ENCODE measurements at places on chromosomes 4 and X. TPM values are rescaled to one million over a fixed set of nuclear protein-coding genes. Genes with fewer than 3 reads are reported as not detected.

The ENPP6 gene
- 1.2 TPM for total RNA-seq

The DRD5 gene
- total RNA-seq, result not detected

The TMEM154 gene
- total RNA-seq, result 9.0 TPM

GRCh38 chr4:41362621-41363383 lies 106.1 kb downstream of the UCHL1 start:
- no peaks in the 10 kb centered on the region for H3K36me3 ChIP-seq
- H3K27ac ChIP-seq, result no peak overlapping the region
- peaks cover 43% of the 10 kb centered on the region for H3K27me3 ChIP-seq
- no peak for DNase-seq
- no peaks in the 10 kb centered on the region for H3K4me1 ChIP-seq
- H3K4me3 ChIP-seq, result no peak overlapping the region

DNA sequence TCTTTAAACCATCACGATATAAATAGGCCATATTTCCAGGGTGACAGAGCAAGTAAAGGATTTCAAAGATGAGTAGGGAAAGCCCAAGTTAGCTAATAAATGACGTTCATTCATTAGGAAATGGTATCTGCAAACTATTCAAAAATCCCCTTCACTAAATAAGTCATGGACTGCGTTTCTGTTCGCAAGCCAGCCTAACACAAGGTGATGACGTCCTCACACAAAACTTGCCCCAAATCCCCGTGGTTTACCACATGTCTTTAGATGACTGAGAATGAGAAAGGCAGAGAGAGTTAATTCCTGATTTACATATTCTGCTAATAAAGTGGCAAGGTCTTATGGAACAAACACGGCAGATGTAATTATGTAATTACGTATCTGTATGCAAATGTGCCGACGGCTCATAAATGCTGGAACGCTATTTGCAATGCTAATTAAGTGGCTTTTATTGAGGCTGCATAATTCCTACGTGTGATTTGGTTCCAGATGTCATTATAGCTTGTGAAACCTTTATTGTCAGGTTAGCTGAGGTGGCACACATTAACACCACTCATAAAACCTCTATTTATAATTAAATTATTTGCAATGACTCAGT lies 437.7 kb upstream of the FRG1 start:
- H3K4me3 ChIP-seq, result no peak overlapping the region
- no peaks in the 10 kb centered on the region for H3K36me3 ChIP-seq
- DNase-seq, result no peak
- no peaks in the 10 kb centered on the region for H3K27me3 ChIP-seq

DNA sequence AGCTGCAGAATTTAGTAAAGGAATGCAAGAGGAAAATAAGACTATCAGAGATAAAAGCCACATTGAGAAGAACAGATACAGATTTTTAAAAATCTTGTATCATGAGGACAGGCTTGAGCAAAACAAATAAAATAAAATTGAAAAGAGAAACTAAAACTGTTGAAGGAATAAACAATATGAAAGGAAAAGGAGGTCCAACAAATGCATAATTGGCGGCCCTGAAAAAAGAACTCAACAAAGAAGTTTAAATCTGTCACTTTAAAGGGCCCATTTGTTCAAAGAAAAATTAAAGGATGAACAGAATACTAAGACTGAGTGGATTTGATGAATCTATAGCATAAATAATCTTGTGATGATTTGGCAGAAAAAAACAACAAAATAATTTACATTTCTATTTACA lies 36.5 kb downstream of the TMPRSS11B start:
- DNase-seq, result no peak
- H3K4me3 ChIP-seq, result no peak overlapping the region
- H3K4me1 ChIP-seq, result no peaks in the 10 kb centered on the region

GRCh38 chr4:65617416-65617815 lies 52.9 kb downstream of the EPHA5 start:
- H3K27ac ChIP-seq, result no peak overlapping the region
- H3K4me3 ChIP-seq, result no peak overlapping the region
- H3K4me1 ChIP-seq, result no peaks in the 10 kb centered on the region
- H3K36me3 ChIP-seq, result no peaks in the 10 kb centered on the region
- H3K27me3 ChIP-seq, result no peaks in the 10 kb centered on the region

The SLIT2 gene
- 0.07 TPM for total RNA-seq

GRCh38 chr4:58749206-58749605 lies 1639.0 kb upstream of the IGFBP7 start:
- no peak overlapping the region for H3K4me3 ChIP-seq
- no peak overlapping the region for H3K27ac ChIP-seq
- DNase-seq, result no peak
- no peaks in the 10 kb centered on the region for H3K4me1 ChIP-seq

The TEX13B gene
- not detected for total RNA-seq

DNA sequence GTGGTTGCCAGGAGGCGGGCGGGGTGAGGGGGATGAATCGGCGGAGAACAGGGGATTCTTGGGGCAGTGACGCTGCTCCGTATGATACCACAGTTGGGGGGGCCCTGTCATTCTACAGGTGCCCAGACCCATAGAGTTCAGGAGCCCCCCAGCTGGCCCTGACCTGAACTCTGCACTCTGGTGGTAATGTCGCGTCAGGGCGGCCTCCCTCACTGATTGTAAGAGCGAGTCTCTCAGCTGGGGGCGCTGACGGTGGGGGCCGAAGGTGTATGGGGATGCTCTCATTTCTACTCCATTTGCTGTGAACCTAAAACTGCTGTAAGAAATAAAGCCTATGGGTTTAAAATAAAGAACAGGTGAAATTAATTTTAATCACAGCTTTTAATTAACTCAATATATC lies 91.8 kb upstream of the PSAPL1 start:
- H3K36me3 ChIP-seq, result no peaks in the 10 kb centered on the region
- H3K27me3 ChIP-seq, result peaks cover 10% of the 10 kb centered on the region
- no peak overlapping the region for H3K27ac ChIP-seq
- H3K4me1 ChIP-seq, result peaks cover 11% of the 10 kb centered on the region
- DNase-seq, result no peak

- no peaks in the 10 kb centered on the region for H3K27me3 ChIP-seq
- peak overlapping the region; percentile 65 for H3K4me3 ChIP-seq
- peak overlapping the region; percentile 84 for H3K27ac ChIP-seq
Observed at GRCh38 chrX:136810493-136810892, 29.8 kb upstream of the ARHGEF6 start.

The GALNTL6 gene
- not detected for total RNA-seq

DNA sequence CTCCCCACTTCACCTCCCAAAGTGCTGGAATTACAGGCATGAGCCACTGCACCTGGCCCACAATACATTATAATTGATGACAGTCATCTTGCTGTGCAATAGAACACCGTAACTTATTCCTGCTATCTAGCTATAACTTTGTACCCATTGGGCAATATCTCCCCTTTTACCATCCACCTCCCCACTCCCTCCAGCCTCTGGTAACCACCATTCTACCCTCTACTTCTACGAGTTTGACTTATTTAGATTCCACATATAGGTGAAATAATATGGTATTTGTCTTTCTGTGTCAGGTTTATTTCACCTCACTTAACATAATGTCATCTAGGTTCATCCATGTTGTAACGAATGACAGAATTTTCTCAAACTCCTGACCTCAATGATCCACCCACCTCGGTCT lies 8.2 kb upstream of the TEX11 start:
- no peaks in the 10 kb centered on the region for H3K4me1 ChIP-seq
- no peaks in the 10 kb centered on the region for H3K27me3 ChIP-seq
- H3K27ac ChIP-seq, result no peak overlapping the region
- no peak for DNase-seq
- H3K4me3 ChIP-seq, result no peak overlapping the region

The CLGN gene
- total RNA-seq, result not detected

The DUX4 gene
- total RNA-seq, result not detected

DNA sequence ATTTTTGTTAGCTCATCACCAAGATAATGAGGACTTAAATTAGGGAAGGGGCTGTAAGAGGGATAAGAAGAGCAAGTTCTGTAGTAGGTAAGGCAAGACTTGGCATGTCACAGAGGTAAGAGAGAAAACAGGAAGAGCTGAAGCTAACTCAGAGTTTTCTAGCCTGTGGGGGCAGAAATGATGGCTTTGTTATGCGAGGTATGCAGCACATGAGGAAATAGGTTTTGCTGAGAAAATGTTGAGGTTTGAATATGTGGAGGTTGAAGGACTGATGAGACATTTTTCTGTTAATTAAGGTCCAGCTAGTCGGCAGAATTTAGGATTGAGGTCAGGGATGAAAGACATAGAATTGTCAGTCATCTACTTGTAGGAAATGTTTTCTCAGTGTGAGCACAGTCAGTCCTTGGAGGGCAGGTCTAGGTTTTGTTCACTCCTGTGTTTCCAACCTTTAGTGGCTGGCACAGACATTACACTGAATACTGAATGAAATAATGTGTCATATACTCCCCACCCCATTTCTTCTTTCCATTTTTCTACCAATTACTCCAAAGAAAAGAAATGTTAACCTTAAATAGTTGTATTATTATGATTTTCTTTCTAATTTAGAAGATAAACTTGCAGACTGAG lies 154.0 kb upstream of the AADAT start:
- no peak overlapping the region for H3K27ac ChIP-seq
- no peak for DNase-seq
- no peaks in the 10 kb centered on the region for H3K36me3 ChIP-seq
- no peak overlapping the region for H3K4me3 ChIP-seq

DNA sequence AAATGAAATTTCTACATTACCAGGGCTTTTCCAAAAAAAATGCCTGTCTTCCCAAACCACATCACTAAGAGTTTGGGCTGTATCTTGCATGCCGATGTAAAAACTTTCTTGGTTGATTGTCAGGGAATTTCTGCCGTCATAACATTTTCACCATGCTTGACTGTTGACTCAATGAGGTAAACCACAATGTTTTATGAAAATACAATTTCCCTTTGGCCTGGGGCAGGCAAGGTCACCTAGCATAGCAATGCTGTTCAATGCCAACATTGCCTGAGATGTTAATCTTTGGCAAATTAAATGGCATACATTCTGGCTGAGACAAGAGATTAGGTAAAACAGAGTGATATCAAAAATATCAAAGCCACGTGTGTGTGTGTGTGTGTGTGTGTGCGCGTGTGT lies 137.1 kb upstream of the TBL1X start:
- no peaks in the 10 kb centered on the region for H3K4me1 ChIP-seq
- no peaks in the 10 kb centered on the region for H3K36me3 ChIP-seq
- H3K4me3 ChIP-seq, result no peak overlapping the region

- peaks cover 4% of the 10 kb centered on the region for H3K27me3 ChIP-seq
- H3K36me3 ChIP-seq, result no peaks in the 10 kb centered on the region
- H3K4me3 ChIP-seq, result no peak overlapping the region
- DNase-seq, result no peak
- no peaks in the 10 kb centered on the region for H3K4me1 ChIP-seq
Observed at GRCh38 chr4:3740256-3740655, 25.9 kb upstream of the ADRA2C start.

DNA sequence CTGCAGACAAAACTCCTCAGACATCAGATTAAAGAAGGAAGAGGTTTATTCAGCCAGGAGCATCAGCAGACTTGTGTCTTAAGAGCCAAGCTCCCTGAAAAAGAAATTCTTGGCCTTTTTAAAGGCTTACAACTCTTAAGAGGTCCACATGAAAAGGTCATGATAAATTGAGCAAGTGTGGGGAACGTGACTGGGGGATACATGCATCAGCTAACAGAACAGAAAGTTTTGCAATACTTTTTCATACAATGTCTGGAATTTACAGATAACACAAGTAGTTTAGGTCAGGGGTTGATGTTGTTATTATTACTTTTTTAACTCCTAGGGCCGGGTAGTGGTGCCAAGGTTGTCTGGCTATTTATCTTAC lies 55.6 kb upstream of the RBMX start:
- peak overlapping the region; percentile 81 for H3K27ac ChIP-seq
- H3K4me1 ChIP-seq, result peaks cover 13% of the 10 kb centered on the region
- H3K27me3 ChIP-seq, result no peaks in the 10 kb centered on the region
- peaks cover 4% of the 10 kb centered on the region for H3K36me3 ChIP-seq

The SSX2B gene
- not detected for total RNA-seq

- no peak for DNase-seq
- no peak overlapping the region for H3K27ac ChIP-seq
- H3K27me3 ChIP-seq, result no peaks in the 10 kb centered on the region
- H3K4me1 ChIP-seq, result no peaks in the 10 kb centered on the region
- H3K36me3 ChIP-seq, result no peaks in the 10 kb centered on the region
Observed at GRCh38 chr4:115315182-115315581, 201.8 kb upstream of the NDST4 start.

- H3K4me3 ChIP-seq, result peak within 1 kb of the TSS; percentile 71
- H3K27ac ChIP-seq, result no peak within 1 kb of the TSS
- peaks cover 6% of the 10 kb centered on the region for H3K4me1 ChIP-seq
- no peaks in the 10 kb centered on the region for H3K36me3 ChIP-seq
Observed at GRCh38 chr4:105894660-105895582, at the start of gene NPNT. TSS of gene NPNT (plus strand) at chr4:105895471. CDS start at chr4:105895653, 182 bp downstream.

The PARM1 gene
- not detected for total RNA-seq

- no peaks in the 10 kb centered on the region for H3K4me1 ChIP-seq
- H3K27ac ChIP-seq, result no peak overlapping the region
- no peak overlapping the region for H3K4me3 ChIP-seq
- no peaks in the 10 kb centered on the region for H3K36me3 ChIP-seq
- no peaks in the 10 kb centered on the region for H3K27me3 ChIP-seq
- no peak for DNase-seq
Observed at GRCh38 chr4:93855926-93856325, 27.4 kb downstream of the ATOH1 start.

- H3K27me3 ChIP-seq, result no peaks in the 10 kb centered on the region
- no peaks in the 10 kb centered on the region for H3K4me1 ChIP-seq
- no peak for DNase-seq
- H3K27ac ChIP-seq, result no peak overlapping the region
- H3K4me3 ChIP-seq, result no peak overlapping the region
Observed at GRCh38 chr4:155143512-155143911, 64.9 kb upstream of the NPY2R start.

The MAGIX gene
- 0.96 TPM for total RNA-seq

The SPARCL1 gene
- total RNA-seq, result not detected

DNA sequence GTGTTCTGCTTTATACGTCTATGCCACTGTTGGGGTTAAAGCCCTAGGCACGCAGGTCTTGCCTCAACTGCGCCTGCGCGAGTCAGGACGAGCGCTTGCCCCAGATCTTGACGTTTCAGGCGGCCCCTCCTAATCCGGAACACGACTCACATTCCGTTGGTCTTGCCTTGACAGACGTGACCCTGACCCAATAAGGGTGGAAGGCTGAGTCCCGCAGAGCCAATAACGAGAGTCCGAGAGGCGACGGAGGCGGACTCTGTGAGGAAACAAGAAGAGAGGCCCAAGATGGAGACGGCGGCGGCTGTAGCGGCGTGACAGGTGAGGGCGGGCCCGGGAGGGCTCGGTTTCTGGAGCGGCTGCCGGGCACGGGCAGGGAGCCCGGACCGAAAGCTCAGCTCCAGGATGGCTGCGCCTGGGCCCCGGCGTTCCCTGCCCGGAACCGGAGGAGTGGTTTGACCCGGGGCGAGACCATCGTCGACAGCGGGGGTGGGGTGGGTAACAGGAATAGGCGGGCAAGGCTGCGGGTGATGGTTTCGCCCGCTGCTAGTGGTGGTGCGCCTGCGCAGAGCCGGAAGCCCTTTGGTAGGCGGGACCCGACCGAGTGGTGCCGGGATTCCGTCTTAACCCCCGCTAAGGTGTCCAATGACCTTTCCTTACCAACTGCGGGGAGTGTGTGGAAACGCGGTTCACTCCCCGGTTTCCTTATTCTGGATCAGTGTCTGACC lies at the start of gene ARAF:
ARAF (plus strand) TSS at position 272 of the 725 bp plus-strand sequence. CDS start 1,763 bp downstream, outside the sequence.
- H3K4me3 ChIP-seq, result peak within 1 kb of the TSS; percentile 95
- peaks cover 28% of the 10 kb centered on the region for H3K4me1 ChIP-seq
- no peaks in the 10 kb centered on the region for H3K27me3 ChIP-seq
- DNase-seq, result peak; percentile 98
- H3K36me3 ChIP-seq, result peaks cover 18% of the 10 kb centered on the region
- H3K27ac ChIP-seq, result peak within 1 kb of the TSS; percentile 97

GRCh38 chr4:87589531-87589930 lies 18.8 kb upstream of the DSPP start:
- H3K4me3 ChIP-seq, result no peak overlapping the region
- DNase-seq, result no peak
- H3K27me3 ChIP-seq, result peaks cover 6% of the 10 kb centered on the region
- H3K27ac ChIP-seq, result no peak overlapping the region

Measured in activated CD4-positive, alpha-beta T cell treated with anti-CD3 and anti-CD28 coated beads, Interleukin-2, amount 10 ng/mL, durations not matched to agents 24 days and 14 days (primary cell).